ENCODE measurements at places on chromosomes 16 and 17. TPM values are rescaled to one million over a fixed set of nuclear protein-coding genes. Genes with fewer than 3 reads are reported as not detected.
A peak's percentile ranks its signal among the peaks of the same experiment; 100 is the strongest.

Gene TEKT1
- total RNA-seq = not detected

Gene MILR1
- 2.4 TPM for total RNA-seq

Gene NME3
- total RNA-seq = 68.3 TPM

Gene C16orf89
- 6.3 TPM for total RNA-seq

Gene TPSG1
- total RNA-seq = not detected

Gene PNMT
- 6.0 TPM for total RNA-seq

Gene CES5A
- not detected for total RNA-seq

Gene MYH1
- total RNA-seq = not detected

Gene DHODH
- total RNA-seq = 7.3 TPM

Gene HOXB3
- 2.3 TPM for total RNA-seq

Gene SPDYE4
- total RNA-seq = not detected

Gene AANAT
- not detected for total RNA-seq

Gene ERAL1
- 42.5 TPM for total RNA-seq

Gene C16orf86
- 3.6 TPM for total RNA-seq

DNA sequence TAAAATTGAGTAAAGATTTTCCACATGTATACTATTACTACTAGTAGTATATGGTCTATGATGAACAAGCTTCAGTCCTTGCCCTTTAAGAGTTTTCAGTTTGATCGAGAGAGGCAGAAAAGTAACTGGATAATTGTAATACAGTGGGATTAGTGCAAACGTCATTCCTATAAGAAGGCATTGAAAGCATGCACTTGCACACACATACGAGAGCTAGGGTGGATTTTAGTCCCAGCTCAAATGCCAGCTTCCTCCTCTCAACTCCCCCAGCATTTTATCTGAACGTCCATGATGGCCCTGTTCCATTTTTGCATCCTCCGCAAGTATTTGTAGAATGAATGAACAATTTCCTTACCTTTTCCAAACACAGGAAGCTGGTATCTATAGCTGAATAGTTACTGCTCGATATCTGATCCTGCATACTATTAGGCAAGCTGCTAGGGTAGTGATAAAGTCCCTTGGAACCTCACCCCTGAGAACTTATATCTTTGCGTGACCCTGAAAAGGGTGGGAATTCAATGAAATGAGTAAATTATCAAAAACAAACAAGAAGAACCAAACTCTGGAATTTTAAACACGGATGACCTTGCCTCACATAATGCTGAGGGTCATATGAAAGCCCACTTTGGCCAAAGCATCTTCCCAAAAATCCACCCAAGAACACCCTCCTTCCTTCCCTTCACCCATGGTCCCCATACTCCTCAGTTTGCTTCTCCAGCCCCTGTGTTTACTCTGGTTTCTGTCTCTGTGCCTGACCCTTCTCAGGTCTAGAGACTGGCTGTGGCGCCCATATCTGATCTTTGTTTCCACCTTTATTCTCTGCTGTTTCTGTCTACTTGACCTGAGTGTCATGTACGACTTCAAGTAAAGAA, 60.5 kb downstream of the TMEM100 start:
- no peak for DNase-seq

- no peak for DNase-seq
These were observed 42.0 kb upstream of the PVALEF start for GRCh38 chr17:81123052-81124048.

DNA sequence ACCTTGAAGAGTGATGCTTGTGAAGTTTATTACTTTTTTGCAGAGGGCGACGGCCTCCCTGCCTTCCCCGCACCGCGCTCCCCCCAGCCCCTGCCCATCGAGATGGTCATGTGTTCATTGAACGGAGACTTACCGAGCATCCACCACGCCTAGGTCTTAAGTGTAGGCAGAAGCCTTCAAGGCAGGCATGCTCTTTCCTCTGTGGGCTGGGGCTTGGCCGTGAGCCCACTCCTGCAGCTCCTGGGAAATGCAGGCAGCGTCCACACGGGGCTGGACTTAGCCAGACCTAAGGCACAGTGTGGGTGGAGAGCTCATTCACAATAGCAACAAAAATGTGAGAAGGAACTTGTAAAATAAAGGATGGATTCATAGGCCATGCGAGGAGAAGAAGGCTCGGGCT, 19.2 kb downstream of the RNF213 start:
- peak; percentile 69 for DNase-seq

DNA sequence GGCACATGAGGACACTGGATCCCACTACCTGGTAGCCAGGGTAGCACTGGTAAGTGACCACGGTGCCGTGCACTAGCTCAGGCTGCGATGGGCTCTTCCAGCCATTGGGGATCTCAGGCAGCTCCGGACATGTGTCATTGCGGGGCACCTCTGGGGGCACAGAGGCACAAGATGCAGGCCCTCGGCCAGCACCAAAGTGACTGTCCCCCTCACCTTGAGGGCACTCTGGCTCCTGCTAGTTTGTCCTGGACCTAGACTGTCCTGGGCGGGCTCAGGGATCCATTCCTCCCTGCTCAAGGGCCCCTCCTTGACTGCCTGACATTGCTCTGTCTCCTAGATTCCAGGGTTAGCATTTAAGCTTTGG, 6.7 kb upstream of the PHF12 start:
- no peak for DNase-seq

GRCh38 chr17:59315866-59316265, 15.6 kb upstream of the YPEL2 start:
- no peak for DNase-seq

DNA sequence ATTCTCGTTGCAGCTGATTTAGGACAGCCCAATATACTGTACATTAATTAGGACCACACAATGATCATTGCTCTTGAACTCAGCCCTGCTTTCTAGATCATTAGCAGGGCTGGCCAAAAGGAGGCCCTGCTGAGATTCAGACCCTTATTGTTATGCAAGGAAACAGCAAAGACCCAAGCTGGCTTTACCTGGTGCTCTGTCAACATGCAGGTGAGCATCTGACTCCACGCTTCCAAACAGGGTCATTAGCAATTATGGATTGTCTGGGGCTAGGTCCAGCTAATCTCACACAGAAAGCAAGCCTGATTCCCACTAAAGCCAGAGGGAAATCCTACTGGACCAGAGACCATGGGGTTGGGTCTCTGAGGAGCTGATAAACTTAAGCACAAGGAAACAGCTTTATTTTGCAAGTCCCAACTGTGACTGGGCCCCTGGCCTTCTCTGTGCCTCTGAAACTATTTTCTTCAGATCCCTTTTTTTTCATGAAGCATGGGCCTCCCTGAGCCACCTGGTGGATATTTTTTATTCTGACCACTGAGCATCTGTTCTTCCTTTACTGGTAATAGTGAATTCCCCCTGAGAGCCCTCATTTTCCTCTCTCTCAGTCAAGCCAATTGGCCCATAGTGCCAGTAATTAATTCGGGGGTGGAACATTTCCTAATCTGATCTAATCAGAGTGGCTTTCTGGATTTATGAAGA, 236.1 kb downstream of the GRIN2A start:
- DNase-seq = no peak

GRCh38 chr17:49407981-49408501, 6.6 kb downstream of the PHB1 start:
- peak; percentile 60 for DNase-seq

- no peak for DNase-seq
These were observed 993 bp downstream of the MMP25 start for GRCh38 chr16:3047387-3047720.

DNA sequence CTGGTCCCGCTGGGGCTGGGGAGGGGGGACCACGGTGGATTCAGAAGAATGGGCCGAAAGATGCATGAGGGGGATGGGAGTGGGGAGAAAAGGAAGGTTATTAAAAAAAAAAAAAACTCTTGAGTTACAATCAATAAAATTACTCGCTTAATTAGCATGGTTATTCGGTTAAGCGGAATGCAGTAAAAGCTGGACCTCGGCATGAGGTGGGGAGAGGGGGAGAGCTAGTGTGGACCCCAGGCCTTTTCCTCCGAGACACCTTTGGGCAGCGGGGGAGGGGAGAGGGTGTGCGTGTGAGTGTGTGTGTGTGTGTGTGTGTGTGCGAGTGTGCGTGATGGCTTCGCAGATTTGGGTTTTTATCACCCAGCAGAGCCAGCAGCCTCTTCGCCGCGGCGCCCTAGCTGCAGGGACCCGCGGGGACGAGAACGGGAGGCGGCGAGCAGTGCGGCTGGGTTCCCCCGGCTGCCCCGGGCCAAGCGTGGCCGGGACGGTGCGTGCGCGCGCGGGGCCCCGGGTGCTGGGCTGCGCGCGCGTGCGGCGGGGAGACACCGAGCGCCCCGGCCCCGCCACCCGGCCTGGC, 3.7 kb downstream of the BAHCC1 start:
- no peak for DNase-seq

DNA sequence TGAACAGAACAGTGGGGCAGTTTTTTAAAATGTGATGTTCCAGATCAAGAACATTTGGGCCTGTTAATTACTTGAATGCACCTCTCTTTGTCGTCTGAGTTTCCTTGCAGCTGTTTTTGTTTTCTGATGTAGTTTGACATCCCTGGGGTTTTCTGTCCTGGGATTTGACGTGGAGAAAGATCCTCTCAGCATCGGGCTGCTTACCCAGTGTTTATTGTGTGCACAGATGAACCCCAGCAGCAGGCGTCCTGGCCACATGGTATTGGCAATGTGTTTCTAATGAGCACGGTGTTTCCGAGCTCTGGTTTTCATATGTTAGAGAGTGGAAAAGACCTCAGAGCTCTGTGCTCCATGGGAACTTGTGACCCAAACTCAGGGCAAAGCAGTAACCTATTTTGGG, 191.1 kb upstream of the IRX3 start:
- no peak for DNase-seq

DNA sequence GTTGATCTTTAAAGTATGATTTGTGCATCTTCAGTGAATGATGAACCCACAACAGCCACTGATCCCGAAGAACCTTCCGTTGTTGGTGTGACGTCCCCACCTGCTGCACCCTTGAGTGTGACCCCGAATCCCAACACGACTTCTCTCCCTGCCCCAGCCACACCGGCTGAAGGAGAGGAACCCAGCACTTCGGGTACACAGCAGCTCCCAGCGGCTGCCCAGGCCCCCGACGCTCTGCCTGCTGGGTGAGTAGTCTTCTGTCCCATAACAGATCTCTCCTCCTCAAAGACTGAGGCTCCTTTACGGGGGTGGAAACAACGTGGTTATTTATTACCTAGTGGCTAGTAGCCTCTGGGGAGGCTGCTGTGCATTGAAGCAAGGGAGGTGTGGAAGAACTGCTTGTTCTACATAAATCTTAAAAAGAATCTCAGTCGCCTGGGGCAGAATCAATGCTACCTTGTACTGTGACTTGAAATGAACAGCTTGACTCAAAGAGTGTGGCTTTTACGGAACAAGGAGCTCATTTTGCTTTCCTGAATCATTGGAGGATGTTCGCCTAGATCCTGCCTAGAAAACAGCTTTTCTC, 63.0 kb upstream of the CLEC18A start:
- no peak for DNase-seq

DNA sequence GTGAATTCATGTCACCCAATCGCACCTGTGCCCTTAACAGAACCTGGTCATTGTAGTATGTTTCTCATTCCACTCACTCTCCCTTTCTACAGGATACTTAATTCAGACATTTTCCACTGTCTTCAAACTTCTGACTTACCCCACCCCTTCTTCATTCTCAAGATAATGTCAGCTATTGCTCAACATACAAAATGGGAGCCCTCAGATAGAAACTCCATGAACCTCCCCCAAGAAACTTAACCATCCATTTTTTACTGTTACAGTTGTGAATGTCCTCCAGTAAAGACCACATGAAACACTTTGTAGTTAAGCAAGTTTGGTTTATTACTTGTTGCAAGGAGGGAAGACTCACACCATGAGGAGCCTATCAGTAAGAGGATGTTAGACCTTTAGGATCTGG, 22.1 kb upstream of the ARHGAP17 start:
- no peak for DNase-seq

GRCh38 chr17:82823004-82823403, 16.8 kb downstream of the ZNF750 start:
- peak; percentile 48 for DNase-seq

GRCh38 chr16:11632455-11632939, 35.8 kb upstream of the SNN start:
- peak; percentile 71 for DNase-seq

DNA sequence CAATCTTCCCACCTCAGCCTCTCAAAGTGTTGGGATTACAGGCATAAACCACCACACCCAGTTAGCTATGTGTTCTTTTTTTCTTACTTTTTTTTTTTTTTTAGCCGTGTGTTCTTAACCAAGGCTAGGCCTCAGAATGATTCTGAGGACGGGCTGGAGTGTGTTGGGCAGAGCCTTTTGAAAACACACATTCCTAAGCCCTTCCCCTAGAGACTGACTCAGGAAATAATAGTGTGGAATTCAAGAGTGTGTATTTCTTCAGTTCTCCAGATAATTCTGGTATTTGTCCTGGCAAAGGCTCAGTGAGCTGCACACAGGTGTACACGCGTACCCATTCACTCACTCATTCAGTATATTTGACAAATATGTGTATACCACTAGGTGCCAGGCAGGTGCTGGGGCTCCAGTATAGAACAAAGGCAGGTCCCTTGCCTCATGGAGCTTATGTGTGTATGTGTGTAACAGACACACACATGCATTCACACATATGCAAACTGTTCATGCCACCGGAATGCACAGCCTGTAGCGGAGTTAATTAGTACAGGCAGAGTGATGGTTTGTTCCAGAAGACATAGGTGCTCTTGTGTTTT, 19.4 kb upstream of the NFATC3 start:
- no peak for DNase-seq

DNA sequence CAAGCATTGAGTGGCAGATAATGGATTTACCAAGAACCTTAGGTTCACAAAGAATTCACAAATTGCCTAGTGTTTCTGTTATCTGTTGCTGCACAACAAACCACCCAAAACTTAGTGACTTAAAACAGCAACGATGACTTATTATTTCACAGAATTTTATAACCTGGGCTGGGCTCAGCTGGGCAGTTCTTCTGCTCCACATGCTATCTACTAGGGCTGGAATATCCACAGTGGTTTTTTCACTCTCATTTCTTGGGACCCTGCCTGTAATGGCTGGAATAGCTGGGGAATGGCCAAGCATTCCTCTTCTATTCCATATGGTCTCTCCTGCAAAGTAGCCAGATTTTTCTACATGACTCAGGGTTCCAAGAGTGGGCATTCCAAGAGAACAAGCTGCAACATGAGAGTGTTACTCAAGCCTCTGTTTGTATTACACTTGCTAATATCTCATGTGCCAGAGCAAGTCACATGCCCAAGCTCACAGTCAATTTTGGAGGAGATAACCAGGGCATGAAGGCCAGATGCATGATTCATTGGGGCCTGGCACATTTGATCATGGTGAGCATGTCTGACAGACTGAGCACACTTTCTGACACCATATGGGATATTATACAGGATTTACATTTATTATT, 4.9 kb upstream of the PSMD7 start:
- DNase-seq = no peak

GRCh38 chr17:61574542-61575351, 16.3 kb downstream of the NACA2 start:
- DNase-seq = no peak

- DNase-seq = no peak
These were observed 10.0 kb upstream of the PHLPP2 start for GRCh38 chr16:71734511-71734910.

- DNase-seq = no peak
These were observed 8.3 kb downstream of the TRIM65 start for GRCh38 chr17:75888484-75888883.
